Omental fat pad (tissue), 4 donors: ENCODE measurements at places on chromosomes 5 and 9. TPM values are rescaled to one million over a fixed set of nuclear protein-coding genes. Genes with fewer than 3 reads are reported as not detected.

GRCh38 chr9:121888438-121888775 is 204.7 kb downstream of the TTLL11 start:
- no peak for DNase-seq

Gene IQGAP2
- total RNA-seq, result 22.6 TPM

GRCh38 chr5:160363211-160363610 is 7.2 kb downstream of the C1QTNF2 start:
- DNase-seq, result no peak

Gene ALDH7A1
- total RNA-seq, result 17.7 TPM

- no peak for DNase-seq
These were observed 174.2 kb downstream of the DCP2 start for GRCh38 chr5:113150821-113151220.

GRCh38 chr5:131230406-131230805 is 33.4 kb upstream of the CDC42SE2 start:
- no peak for DNase-seq

- no peak for DNase-seq
These were observed 157.3 kb downstream of the C5orf15 start for GRCh38 chr5:133811168-133811567.

Gene HTR1A
- not detected for total RNA-seq

- no peak for DNase-seq
These were observed 63.9 kb downstream of the SERINC5 start for GRCh38 chr5:80191991-80192398.

DNA sequence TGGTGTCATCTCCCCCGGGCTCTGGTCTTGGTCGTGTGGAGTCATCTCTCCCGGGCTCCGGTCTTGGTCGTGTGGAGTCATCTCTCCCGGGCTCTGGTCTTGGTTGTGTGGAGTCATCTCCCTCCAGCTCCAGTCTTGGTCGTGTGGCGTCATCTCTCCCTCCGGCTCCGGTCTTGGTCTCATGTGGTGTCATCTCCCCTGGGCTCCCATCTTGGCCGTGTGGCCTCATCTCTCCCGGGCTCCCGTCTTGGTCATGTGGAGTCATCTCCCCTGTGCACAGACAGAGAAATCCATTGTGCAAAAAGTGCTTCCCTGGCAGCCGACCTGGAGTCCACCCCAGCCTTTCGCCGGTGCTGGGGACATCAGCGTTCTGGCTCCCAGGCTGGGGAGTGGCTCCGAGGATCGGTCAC is 91.1 kb upstream of the CACNA1B start:
- DNase-seq, result no peak

Gene CDH9
- not detected for total RNA-seq

GRCh38 chr9:134319306-134320125 is 6.7 kb upstream of the RXRA start:
- no peak for DNase-seq

Gene MCIDAS
- total RNA-seq, result not detected

Gene ZNF483
- 2.8 TPM for total RNA-seq

- DNase-seq, result no peak
These were observed 26.5 kb downstream of the CEP72 start for GRCh38 chr5:638501-639252.

GRCh38 chr5:137231540-137231939 is 267.6 kb downstream of the SPOCK1 start:
- no peak for DNase-seq

GRCh38 chr5:96235008-96235910 is 197.8 kb downstream of the PCSK1 start:
- DNase-seq, result no peak

Gene AGPAT2
- total RNA-seq, result 391 TPM

DNA sequence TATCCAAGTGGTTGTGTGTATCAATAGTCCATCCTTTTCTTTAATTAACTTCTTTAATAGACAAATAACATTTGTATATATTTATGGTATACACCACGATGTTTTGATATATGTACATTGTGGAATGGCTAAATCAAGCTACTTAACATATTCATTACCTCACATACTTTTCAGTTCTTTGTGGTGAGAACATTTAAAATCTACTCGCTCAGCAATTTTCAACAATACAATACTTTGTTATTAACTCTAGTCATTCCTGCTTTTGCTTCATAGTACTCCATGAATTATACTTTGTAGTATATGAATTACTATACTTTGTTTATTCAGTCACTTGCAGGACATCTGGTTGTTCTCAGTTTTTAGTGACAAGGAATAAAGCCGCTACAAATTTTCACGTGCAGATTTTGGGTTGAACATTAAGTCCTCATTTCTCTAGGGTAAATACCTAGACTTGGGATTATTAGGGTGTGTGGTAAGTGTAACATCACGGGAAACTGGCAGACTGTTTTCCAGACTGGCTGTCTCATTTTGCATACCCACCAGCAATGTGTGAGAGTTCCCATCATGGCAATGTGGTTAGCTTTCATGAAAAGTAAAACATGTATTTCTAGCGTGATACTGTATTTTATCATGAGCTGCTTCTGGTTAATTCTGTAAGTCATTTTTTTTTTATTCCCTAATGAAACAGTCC is 354.4 kb upstream of the WWC1 start:
- no peak for DNase-seq

Gene DBH
- not detected for total RNA-seq

Gene PCDHB14
- total RNA-seq, result 3.5 TPM

DNA sequence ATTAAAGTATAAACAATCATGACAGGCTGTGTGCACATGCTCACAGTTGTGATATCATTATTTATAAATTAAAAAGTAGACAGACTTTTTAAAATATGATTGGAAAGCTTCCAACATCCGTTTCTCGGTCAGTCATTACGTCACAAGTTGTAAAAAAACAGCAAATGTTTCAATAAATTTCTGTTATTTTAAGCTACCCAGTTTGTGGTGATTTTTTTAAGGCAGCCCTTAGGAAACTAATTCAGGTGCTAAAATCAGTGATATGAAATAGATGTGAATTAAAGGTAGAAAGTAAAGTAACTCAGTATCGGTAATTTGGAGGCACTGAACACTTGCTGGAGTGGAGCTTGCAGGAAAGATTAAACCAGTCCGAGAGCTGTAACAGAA is 1.2 kb downstream of the CCNH start:
- no peak for DNase-seq

Gene RNF183
- not detected for total RNA-seq

Gene CCDC107
- total RNA-seq, result 108 TPM

GRCh38 chr9:125821078-125821477 is 73.9 kb downstream of the PBX3 start:
- no peak for DNase-seq

DNA sequence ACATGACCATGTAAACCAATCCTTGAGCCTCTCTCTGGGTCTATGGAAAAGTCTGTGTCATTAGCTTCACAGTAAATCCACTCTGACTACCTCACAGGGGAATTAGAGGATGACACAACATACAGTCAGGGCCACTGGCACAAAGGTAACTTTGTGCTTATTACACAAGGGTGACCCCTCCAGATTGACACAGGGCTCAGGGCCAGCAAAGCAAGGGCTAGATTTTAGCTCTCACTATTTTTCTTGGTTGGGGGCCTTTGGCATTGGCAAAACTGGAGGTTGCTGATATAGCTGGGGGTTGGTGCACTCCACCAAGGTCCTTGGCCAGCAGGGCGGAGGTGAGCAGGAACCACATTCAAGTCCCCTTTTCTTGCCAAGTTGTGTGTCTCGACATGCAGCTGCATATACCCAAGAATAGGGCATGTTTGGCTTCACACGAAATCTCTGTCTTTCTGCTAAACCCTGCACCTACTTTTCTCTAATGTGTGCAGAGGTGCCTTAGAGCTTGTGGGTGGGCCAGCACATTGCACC is 15.2 kb upstream of the OSMR start:
- no peak for DNase-seq

GRCh38 chr9:130337318-130337717 is 71.8 kb downstream of the HMCN2 start:
- no peak for DNase-seq

Gene TRIM36
- 0.79 TPM for total RNA-seq

- DNase-seq, result no peak
These were observed 56.0 kb upstream of the PTGER4 start for GRCh38 chr5:40623480-40624420.

Gene CENPH
- total RNA-seq, result 1.0 TPM

Gene C5orf58
- total RNA-seq, result not detected

Gene PKD2L2
- total RNA-seq, result not detected

GRCh38 chr5:158809310-158809850 is 290.3 kb downstream of the EBF1 start:
- DNase-seq, result no peak

- DNase-seq, result no peak
These were observed 11.5 kb downstream of the MAN2A1 start for GRCh38 chr5:109701252-109701651.

Gene TRPM6
- 3.9 TPM for total RNA-seq

DNA sequence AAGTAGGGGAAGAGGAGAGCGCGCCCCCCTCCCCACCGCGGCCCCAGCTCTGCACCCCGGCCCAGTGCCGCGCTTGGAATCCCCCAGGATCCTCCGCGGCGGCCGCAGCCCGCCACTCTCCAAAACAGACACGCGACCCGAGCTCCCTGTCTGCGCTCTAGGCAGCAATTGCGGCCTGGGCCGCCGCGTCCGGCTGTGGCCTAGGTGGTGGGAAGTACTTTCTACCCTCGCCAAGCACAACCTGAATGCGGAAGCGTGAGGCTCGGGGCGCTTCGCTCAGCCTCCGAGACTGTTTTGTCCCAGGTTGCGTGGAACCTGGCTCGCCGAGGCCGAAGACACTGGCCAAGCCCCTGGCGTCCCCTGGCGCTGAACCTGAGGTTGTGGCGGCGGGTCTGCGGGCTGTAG is 3.3 kb upstream of the FOXB2 start:
- no peak for DNase-seq

DNA sequence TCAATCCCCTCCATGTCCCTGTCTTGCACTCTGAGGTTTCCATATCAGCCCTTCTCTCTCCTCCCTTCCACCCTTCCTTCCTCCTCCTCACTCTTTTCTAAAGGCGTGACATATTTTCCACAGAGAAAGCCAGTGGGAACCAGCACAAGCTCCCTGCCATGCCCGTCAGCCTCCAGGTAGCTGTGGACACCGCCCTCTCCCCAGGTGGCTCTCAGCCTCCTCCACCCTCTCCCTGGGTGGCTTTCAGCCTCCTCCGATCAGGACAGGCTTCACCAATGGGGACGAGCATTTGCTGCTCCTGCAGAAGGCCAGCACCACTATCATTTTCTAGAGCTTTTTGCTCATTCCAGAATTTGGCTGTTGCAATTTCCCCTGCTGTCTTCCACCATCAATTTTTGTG is 236.6 kb downstream of the GADD45G start:
- no peak for DNase-seq

- DNase-seq, result no peak
These were observed 235.8 kb downstream of the ROR2 start for GRCh38 chr9:91714020-91714806.

GRCh38 chr5:73531356-73531755 is 33.1 kb downstream of the BTF3 start:
- no peak for DNase-seq

DNA sequence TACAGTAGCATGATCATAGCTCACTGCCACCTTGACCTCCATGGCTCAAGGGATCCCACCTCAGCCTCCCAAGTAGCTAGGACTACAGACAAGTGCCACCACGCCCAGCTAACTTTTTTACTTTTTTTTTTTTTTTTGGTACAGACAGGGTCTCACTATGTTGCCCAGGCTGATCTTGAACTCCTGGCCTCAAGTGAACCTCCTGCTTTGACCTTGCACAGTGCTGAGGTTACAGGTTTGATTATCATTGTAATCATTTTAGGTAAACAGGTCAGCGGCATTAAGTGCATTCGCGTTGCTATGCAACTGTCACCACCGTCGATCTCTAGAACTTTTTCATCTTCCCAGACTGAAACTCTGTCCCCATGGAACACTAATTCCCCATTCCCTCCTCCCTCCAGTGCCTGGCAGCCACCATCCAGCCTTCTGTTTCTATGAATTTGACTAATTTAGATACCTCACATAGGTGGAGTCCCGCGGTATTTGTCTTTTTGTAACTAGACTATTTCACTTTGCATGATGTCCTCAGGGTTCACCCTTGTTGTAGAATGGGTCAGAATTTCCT is 5.8 kb upstream of the CARD19 start:
- DNase-seq, result no peak

DNA sequence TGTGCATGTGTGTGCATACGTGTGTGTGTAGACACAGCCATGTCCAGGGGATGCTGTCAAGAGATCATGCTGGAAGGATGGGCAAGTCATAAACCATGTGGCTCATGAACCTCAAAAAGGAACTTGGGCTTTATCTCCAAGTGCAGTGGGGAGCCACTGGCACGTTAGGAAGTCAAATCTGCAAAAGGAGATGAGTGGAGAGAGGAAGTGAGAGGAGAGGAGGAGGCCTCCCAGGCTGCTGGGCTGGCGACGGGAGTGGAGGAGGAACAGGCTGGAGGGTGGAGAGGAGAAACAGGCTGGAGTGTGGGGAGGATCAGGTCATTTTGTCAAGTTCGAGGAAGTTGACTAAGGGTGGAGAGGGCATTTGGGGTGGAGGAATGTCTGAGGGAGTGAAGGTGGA is 29.2 kb upstream of the TIFAB start:
- DNase-seq, result no peak

GRCh38 chr5:175900157-175900556 is 28.8 kb downstream of the CPLX2 start:
- DNase-seq, result no peak

- DNase-seq, result peak; percentile 74
These were observed at the start of gene OSMR for GRCh38 chr5:38845526-38846378. Gene OSMR (plus strand): TSS chr5:38846012. CDS start chr5:38869045, 23,033 bp downstream.

GRCh38 chr5:15774632-15775031 is 274.7 kb downstream of the FBXL7 start:
- no peak for DNase-seq

Gene CA9
- total RNA-seq, result 0.82 TPM

Gene BICD2
- 28.3 TPM for total RNA-seq
